Mesendoderm (in vitro differentiated cells): ENCODE measurements at places on chromosomes 12 and 14.
A peak's percentile ranks its signal among the peaks of the same experiment; 100 is the strongest.

DNA sequence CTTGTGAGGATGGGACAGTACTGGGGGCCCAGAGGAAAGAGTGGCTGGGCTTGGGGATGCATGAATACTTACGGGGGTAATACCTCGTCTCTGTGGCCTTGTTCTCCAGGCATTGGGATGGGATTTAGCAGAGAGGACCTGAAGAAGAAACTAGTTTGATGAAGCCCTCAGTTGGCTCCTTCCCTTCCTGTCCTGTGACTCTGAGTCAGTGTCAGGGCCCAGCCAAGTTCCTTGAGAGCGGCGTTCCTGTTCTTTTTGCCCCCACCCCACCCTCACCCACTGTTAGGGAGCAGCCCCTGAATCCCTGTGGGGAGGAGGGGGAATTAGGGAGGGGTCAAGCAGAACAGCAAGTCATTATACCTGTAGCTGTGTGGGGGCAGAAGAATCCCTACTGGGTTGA, 5.2 kb upstream of the LRP1-AS start:
- DNase-seq = no peak

GRCh38 chr14:50947446-50947845, 3.2 kb upstream of the PYGL start:
- DNase-seq = no peak

- DNase-seq = no peak
These were observed 105.4 kb upstream of the FKBP4 start for GRCh38 chr12:2689393-2689792.

DNA sequence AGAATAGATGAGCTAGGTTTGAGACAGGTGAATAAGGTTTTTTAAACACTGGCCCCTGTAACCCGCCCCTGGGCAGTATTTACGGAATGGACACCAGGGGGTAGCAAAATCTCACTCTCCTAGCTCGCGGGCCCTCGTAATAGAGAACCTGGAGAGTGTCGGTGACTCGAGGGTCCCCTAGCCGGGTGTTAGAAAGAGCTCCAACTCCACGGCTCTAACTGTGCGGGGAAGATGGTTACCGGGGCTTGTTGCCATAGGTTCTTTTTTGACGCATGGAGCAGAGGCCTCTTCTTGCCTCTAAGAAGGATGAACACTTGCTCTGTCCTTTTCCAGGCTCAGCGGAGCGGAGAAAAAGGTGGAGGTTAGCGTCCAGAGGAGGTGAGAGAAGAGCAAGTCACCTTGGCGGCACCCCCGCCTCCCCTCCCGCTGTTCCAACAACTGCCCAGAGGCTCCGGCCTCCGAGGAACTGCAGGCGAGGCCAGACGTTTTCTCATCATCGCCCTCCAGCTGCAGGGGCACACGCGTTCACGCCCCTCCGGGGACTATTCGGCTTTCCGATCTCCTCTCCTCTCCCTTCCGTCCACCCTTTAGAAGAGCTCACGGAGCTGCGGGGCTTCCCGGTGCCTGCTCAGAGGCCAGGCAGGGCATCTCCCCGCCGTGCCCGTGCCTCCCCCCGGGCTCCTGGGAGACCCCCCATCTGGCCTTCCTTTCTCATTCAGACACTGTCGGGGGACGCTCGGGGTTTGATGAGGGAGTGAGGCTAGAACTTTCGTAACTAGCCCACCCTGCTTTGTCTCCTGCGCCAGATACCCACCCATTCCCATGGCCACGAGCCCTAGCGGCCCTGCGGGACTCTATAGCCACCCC, 1.4 kb upstream of the ARHGEF40 start:
- peak; percentile 81 for DNase-seq

- no peak for DNase-seq
These were observed 1325.7 kb downstream of the SLC16A7 start for GRCh38 chr12:60921541-60921940.

GRCh38 chr12:226401-226800, 12.4 kb upstream of the SLC6A12 start:
- peak; percentile 32 for DNase-seq

DNA sequence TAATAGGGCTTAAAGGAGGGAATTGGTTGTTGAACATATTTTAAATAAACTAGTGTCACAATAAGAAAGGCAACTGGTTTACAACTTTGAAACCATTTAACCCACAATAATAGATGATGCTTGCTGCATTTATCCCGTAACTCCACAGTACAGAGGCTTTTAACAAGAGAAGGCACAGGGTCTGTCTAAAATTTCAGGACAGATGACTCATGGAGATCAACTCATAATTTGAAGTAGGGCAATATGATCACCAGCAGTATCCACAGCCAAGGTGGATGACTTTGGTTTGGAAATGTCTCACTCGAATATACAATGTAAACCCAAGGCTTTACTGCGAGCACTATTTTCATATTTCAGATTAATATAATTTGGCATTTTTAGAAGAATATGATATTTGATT, 340.2 kb downstream of the LRIG3 start:
- DNase-seq = no peak

DNA sequence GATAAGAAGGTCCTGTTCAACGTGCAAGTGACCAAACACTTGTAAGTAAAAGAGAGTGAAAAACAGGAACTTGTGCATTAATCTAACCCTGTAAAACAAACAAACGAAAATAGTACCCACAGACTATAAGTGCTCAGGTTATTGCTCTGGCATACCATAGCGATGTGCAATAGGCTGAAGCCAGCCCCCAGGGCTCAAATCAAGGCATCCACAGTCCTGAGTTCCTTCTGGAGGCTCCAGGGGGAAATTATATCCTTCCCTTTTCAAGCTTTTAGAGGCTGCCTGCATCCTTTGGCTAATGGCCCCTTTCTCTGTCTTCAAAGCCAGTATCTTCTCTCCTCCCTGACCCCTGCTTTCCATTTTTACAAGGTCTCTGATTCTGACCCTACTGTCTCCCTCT, 8.1 kb upstream of the CMAS start:
- no peak for DNase-seq

DNA sequence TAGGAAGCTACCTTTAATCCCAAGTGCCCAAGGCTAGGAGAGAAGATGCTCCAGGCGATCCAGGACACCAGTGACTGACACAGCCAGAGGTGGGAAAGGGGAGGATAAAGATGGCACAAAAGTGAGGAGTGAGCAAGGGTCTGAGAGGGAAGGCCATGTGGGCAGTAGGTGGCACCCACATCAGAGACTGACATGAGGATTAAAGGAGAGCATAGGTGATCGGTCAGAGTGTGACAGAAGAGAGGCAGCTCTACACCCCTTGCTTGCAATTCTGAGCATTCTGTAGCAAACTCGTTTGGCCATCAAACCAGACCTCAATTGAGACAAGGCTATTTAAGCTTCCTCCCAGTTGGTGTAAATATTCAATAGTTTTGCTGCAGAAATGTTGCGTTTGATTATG, 724 bp upstream of the CD27 start:
- no peak for DNase-seq

DNA sequence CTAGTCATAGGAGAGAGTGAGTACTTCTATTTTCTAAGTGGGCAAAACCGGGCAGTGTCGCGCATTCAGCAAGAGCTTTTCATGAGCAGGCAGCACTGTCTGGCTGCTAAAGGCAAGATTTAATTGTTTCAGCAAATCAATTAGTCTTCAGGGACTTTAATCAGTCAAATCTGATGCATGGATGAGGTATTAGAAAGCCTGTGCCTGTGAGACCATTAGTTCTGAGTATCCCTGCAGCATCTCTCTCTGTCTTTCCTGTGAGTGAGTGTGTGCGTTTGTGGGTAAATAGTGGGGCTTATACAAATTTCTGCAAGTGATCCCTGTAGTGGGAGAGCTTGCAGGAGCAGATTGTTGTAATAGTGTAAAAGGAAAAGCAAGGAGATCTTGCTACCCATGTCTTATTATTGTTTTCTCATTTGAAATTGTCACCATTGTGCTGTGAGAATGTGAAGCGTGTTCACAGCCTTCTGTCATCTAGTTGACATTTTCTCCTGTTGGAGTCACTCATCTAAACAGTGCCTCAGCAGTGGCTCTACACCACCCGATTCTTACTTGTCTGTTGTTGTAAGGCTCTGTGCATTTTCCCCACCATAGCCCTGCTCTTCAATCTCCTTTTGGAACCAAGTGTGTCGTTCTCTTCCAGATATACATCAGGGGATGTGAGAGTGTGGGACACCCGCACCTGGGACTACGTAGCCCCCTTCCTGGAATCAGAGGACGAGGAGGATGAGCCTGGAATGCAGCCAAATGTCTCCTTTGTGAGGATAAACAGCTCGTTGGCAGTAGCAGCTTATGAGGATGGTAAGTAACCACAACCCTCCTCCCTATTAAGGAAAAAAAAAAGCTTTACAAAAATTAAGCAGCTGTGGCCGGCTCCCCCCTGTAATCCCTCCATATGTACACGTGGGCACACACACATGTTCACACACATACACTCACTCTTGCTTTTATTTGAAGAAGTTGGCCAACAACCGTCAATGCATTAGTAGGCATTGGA, 53.6 kb downstream of the FBXW8 start:
- no peak for DNase-seq

DNA sequence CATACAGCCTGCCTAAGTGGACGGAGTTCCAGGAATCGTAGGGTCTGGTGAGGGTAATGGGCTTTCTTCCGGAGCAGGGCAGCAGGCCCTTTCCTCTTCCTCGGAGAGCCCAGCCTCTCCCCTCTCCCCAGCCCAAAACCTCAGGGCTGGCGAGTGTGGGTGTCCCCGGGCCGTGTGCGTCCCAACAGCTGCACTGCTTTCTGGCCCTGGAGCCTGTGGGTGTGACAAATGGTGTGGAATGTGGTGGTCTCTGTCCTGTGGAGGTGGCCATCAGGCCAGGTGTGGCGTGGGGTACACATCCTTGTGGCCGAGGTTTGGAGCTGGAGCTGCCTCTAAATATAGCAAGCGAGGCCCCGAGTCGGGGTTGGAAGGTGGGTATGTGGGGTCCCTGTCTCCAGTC, 8.5 kb downstream of the ORAI1 start:
- peak; percentile 33 for DNase-seq

- peak; percentile 97 for DNase-seq
These were observed 9.0 kb downstream of the ASIC1 start for GRCh38 chr12:50066402-50066801.

DNA sequence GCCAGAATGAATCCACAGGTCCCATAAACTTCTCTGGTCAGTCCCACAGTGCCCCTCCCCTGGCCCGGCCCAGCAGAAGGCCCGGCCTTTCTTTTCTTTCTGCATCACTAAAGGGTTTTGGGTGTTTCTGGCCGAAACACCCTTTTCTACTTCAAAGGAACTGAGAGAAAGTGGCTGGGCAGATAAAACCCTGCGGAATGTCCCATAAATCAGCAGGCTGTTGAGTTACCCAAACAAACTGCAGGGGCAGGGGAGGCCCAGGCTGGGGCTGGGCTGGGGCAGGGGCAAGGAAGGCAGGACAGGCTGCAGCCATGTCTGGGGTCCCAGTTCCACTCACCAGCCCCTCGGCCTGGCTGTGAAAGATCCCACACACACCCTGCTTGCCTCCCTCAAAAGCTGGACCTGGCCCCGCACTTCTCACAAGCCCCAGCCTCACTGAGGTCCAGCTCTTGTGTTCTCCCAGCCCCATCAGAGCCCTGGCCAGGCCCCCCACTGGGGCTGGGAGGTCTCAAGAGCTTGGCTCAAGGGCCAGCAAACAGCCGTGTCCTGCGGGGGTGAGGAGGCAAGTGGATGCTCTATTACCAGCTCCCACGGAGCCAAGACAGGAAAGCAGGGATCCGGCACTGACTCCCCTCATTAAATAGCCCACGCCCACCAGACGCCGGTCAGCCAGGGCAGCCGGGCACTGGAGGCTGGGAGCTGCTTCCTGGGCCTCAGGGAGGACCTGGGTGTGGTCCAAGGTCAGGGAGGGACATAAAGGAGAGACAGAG, 41.9 kb downstream of the CCNK start:
- peak; percentile 65 for DNase-seq

GRCh38 chr12:72236071-72236705, 36.0 kb upstream of the TRHDE start:
- no peak for DNase-seq

DNA sequence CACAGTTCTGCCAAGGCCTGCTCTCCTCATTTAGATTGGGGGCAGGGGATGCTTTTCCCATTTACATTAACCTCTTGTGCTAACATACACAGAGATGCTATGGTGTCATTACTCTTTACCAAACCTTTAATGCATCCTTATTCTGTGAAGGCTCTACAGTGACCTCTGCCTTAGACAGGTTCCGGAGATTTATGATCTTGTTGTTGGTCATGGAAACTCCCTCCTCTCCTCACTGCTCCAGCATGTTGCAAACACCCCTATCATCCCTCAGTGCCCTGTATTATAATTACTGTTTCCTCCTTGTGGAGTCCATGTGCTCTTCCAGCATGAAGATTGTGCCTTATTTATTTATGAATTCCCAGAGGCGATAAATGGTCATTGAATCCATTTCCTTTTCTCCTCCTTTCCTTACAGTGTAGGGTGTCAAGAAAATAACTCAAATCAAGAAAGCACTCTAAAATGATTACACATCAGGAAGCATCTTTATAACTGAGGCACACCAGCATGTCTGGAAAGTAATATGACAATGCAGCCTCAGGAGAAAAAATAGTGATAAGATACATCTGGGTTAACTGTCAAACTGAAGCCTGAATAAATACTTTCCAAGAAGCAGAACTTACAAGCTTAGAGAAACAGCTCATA, 37.8 kb downstream of the RTN1 start:
- no peak for DNase-seq
